Activated gamma-delta T cell (primary cell): ENCODE measurements at places on chromosomes 2 and 18.

- no peak for DNase-seq
Observed at GRCh38 chr18:36440614-36441013, 143.1 kb downstream of the FHOD3 start.

- DNase-seq, result no peak
Observed at GRCh38 chr2:202628646-202629198, 6.0 kb upstream of the FAM117B start.

DNA sequence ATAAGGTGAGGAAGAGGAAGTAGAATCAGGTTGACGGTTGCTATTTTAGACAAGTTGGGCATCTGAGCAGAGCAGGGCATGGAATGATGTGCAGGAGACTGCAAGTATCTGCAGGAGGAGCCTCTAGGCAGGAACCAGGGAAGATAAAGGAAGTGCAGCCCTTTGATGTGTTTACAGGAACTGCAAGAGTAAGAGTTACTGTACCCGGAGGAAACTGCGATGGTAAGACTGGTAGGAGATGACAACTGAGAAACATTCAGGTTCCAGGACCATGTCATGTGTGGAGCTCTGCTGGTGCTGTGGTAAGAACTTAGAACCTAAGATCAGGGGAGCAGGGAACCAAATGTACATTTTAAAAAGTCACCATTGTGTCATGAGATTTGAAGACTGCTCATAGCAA, 134.3 kb upstream of the STON1 start:
- DNase-seq, result no peak

GRCh38 chr2:12618576-12618975, 98.2 kb upstream of the TRIB2 start:
- DNase-seq, result no peak

DNA sequence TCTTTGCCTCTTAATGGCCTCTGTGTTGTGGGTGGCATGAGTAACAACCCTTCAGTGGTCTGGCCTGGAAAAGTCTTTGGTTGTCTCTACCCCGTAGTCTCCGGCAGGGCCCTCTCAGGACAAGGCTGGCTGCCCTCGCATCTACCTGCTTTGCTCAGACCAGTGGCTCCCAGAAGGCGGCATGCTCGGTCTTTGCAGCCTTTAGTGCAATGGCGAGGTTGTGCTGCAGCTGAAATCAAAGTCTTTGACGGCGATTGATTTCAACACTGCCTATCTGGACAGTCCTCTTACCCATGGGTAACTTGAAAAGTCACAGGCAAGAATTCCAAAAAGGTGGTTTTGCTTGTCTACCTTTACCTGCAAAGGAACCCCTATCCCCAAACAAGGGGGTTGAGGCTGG, 95.9 kb downstream of the ALPK2 start:
- DNase-seq, result no peak

DNA sequence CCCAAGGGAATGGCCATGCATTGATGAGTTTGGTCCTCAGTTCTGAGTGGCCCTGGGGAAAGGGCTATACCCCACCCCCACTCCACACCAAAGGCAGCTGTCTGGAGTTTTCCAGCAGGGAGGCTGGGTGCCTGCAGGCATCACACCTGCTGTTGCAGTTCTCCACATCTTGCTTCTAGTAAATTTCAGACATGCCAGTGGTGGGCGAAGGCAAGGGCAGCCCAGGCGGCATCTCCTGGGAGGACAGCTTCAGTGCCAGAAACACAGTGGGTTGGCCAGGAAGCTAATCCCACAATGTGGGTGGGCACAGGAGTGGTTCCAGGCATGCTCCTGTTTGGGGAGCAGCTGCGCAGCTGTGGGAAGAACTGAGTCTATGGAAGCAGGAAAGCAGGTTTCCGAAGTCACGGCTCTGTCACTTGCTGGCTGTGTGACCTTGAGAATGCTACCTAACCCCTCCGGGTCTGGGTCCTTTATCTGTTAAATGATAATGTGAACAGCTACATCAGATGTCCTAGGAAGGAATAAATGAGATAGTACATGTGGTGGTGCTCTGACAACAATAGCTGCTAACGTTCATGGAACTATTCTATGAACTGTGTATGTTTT, 84.6 kb upstream of the SPTBN1 start:
- no peak for DNase-seq

- no peak for DNase-seq
Observed at GRCh38 chr2:121832412-121833357, 77.2 kb downstream of the TSN start.

GRCh38 chr2:54570925-54571694, 115.0 kb downstream of the SPTBN1 start:
- no peak for DNase-seq

DNA sequence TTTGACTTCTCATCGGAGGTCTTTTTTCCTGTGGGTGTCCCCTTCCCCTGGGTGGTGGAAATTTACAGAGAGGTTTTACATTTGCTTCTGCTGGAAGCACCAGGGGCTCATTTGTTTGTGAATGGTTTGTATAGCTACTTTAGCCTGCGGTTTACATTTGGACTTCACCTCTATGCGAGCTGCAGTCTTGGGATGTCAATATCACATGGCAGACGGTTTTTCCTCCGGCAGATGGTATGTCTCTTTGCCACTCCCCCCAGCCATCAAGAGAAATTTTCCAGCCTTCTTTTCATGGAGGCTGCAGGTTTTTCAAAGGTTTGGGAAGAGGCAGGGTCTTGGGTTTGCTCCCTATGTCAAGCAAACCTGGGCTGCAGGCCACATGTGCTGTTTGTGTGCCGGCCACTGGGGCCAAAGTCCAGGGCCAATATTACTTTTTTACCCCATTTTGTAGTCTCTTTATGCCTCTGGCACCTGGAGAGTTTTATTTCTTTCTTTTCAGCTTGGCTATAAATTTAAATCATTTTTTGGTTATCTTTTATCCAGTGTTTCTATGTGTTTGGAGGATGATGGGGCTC, 23.9 kb upstream of the BOD1L2 start:
- no peak for DNase-seq
